Suppressor macrophage treated with lipopolysaccharide for 1 hour (primary cell): ENCODE measurements at places on chromosomes 5 and 9.

GRCh38 chr5:73265641-73266040 is 92.6 kb downstream of the TMEM174 start:
- DNase-seq = no peak

DNA sequence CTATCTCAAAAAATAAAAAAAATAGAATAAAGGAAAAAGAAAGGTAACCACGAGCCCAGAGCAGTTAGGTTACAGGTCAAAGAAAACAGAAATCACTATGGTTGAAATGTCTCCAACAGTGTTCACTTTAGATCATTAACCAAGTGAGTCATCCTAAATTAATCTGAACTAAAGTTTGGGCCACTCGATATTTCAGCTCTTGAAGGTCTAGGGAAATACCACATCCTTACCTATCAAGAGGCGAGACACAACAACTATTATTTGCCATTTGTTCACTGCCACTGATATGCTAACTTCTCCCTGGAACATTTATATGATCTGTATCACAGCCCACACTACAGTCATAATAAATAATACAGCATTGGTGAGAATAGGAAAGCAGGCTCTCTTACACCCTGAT is 111.3 kb upstream of the NR5A1 start:
- DNase-seq = no peak

GRCh38 chr9:23254404-23255184 is 571.4 kb downstream of the ELAVL2 start:
- DNase-seq = no peak

- DNase-seq = no peak
Measured at GRCh38 chr9:16524078-16524477, 346.4 kb downstream of the BNC2 start.

DNA sequence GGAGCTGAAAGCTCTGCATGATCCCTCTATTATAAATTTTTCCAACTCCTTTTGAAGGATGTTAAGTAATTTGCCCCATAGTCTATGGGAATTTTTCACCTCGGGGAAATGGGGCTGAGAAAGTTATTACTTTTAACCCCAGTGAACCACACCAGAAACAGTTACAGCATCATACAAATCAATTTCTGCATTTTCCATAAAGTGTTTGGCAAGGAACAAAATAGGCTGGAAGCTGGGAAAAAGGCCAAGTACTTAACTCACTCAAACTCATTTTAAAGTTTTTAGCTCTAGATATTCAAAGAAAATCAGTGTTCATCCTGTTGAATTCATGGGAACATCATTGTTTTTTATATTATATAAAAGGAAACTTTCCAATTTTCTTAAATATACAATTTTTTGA is 160.9 kb downstream of the SH3GL2 start:
- no peak for DNase-seq

- DNase-seq = no peak
Measured at GRCh38 chr5:157574456-157575380, 857 bp downstream of the ADAM19 start.

DNA sequence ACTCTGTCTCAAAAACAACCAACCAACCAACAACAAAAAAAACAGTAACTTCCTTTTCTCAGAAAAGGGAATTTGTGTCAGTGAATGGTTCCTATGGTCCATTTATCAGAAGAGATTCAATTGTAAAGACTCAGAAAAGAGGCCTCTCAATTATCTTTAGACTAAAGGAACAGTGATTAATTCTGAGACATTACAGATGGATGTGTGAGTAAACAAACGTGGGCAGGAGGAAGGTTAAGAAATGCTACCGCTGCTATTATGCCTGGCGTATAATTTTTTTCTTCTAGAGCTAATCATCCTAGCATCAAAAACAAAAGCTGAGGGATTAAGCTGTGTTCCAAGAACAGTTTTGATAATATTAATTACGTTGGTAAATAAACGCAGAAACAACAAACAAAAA is 52.9 kb upstream of the JMY start:
- no peak for DNase-seq

- DNase-seq = peak; percentile 22
Measured at GRCh38 chr5:83377131-83377865, 94.2 kb upstream of the VCAN start.
